ENCODE measurements at places on chromosomes 4 and X.

GRCh38 chrX:110584083-110584482 is 211.5 kb downstream of the CHRDL1 start:
- no peak for DNase-seq

DNA sequence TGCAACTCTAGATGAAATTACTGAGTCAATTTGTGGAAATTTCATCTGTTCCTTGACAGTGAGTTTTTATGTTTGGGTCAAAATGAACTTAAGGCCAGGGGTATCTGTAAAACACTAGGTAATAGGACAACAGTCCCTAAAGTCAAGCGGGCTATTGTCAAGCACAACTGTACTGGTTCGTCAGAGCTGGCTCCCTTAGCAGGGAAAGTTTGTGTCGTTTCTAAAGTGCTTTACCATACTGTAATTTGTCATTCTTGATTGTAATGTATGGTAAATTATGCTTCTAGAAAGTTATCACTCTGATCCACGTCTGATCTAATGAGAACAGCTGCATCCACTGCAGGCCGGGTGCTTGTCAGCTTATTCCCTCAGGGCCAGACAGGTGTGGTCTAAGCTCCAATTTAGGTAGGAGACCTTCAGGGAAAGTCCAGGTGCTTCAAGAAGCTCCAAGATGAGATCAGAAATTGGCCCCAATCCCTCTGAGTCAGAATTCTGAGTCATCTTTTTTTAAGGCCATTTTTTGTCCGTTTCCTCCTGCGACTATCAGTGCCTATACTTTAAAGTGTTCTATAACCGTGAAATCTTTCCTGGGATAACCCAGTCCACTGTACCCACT is 92.2 kb downstream of the PALLD start:
- DNase-seq = no peak

GRCh38 chr4:155161357-155161756 is 47.1 kb upstream of the NPY2R start:
- DNase-seq = no peak

DNA sequence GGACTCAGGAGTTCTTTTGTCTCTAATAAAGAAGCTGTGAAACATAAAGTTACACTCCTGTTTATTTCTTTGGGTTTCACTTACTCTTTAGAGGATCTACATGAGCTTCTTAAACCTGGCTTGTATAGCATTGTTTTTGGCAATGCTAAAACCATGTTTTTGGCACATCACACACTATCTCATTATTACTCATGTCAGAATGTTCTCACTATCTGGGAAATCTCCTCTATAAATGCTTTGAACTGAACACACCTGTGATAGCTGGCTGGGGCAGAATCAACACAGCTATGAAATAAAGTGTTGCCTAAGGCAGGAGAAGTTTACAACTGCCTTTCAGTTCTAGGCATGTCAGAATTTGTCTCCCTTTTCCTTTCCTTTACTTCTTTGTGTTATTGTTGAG is 52.6 kb downstream of the SULT1B1 start:
- DNase-seq = no peak

DNA sequence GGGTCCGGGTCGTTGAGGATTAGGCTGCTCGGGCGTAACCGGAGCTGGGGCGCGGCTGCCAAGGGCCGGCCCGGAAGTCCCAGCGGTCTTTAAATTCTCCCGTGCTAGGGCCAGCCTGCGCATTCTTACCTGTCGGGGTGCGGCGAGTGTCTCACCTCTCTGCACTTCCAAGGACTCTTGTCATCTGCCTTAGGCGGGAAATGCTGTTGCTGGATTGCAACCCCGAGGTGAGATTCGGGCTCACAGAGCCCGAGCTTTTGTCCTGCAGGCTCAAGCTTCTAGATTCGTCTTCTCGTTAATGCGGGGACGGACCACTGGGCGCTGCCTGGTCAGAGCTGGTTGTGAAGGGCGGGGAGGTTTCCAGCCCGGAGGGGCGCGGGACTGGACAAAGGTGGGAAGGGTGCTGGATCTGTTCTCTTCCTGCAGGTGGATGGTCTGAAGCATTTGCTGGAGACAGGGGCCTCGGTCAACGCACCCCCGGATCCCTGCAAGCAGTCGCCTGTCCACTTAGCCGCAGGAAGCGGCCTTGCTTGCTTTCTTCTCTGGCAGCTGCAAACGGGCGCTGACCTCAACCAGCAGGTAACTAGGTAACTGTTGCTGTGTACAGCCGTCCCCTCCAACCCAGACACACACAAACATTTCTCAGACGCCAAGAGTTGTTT is at the start of gene ANKRD37:
Gene ANKRD37, plus strand, starts transcription at position 118 of the 662 bp plus-strand sequence. Its CDS starts 83 bp downstream, at position 201.
- DNase-seq = no peak

DNA sequence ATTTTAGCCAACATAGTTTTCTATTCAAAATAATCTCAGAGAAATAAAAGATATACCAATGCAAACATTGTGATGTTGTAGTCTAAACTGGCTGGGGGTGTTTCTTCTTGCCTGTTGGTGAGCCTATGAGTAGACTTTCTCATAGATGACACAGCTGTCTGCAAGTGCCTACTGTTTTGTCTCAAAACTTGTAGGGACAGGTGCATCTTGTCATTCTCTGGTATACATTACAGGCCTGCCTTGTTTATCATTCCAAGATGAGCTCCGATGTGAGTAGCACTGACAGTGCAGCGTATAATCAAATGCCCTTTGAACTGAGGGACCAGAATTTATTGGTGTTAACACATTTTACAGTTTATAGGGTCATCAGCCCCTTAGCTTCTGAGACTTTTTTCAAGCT is 353.8 kb downstream of the PRDM5 start:
- DNase-seq = no peak

DNA sequence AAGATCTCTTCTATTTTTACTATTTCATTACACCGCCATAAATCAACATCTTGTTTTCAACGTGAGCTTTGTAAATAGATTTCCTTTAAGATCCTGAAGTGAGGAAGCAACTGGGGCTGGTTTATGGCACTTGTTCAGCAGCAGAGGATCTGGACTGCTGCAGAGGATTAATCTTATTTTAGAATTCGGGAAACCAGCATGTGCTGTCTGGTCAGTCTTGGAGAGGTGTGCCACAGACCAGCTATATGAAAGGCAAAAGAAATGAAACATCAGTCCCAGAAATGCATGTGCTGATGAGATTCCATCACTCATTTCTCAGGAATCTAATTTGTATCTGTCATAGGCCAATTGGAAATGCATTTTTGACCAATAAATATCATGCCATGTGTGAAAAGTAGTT is 23.4 kb downstream of the PRDM8 start:
- DNase-seq = no peak

GRCh38 chr4:168516841-168517240 is 20.0 kb downstream of the PALLD start:
- no peak for DNase-seq

DNA sequence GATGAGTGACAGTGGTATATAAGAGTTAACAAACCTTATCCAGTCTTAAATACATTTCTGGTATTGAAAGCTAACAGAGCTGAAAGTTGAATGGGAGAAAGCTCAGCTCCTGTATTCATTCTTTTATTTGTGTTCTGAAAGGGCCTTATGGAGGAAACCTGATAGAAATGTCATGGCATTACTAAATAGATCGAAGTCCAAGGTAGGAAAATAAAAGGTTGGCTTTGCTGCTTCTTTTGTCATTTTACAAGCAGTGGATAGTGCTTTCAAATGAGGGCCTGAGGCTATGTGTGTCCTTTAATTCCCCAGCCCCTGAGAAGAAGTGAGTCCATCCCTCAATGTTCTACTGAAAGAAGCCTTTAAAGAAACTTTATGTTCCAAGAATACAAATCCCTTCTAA is 974.3 kb upstream of the INTU start:
- DNase-seq = no peak

- no peak for DNase-seq
Measured at GRCh38 chrX:113275804-113276203, 435.2 kb upstream of the AMOT start.

- no peak for DNase-seq
Measured at GRCh38 chr4:11534623-11535302, 106.1 kb upstream of the HS3ST1 start.

GRCh38 chr4:37326852-37327251 is 82.3 kb downstream of the NWD2 start:
- DNase-seq = no peak

GRCh38 chr4:7662507-7662846 is 227.7 kb upstream of the PSAPL1 start:
- DNase-seq = no peak

DNA sequence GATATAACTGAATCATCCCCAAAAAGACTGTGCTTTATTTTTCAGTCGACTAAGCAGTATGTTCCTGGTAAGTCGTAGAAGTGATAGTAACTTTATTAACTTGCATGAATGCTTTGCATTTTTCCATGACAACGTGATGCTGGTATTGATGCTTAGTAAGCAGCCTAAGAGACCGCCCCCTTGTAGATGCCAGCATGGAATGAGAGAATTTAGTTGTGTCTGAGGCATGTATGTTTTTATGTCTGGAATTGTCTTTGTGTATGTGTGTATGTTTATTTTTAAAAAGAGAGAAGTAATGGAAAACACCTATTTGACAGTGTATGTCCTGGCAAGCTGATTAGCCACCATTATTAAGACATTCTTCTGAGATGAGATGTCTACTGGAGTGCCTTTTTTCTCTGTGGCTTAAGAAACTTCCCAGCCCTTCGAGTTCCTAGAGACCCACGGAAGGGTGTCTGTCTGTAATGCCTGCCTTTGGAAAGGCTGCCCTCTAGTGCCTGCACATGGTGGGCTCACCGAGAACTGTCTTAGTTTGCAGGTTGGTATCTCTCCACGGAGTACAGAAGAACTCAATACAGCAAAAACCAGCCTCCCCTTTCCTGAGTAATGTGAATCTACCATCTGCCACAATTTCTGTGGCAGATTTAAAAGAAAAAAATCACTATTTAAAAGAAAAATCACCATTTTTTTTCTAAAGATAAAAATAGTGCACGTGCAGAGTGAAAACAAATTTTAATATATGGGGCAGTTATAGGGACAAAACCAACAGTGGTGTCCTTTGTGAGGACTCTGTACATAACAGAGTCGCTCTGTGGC is 85.9 kb downstream of the AASDH start:
- peak; percentile 71 for DNase-seq

DNA sequence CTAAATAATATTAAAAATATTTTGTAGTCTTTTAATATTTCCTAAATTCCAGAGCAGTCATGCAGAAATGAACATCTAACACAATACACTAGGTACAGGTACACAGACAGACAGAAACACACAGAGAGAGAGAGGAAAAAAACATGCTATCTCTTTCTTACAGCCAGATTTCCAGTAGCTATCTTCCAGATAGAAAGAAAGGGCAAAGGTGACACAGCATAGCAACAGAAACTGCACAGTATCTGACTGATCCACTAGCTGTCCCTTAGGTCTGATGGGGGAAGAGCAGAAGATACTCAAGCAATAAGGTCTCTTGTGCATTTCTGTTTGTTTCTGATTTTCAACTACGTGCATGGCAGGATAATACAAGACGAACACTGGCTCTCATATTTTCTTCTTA is 7.8 kb downstream of the FBXW7 start:
- no peak for DNase-seq

GRCh38 chr4:112145326-112145789 is at the start of gene FAM241A:
FAM241A (plus strand) TSS chr4:112145454; CDS start chr4:112145581, 127 bp downstream.
- peak; percentile 18 for DNase-seq

DNA sequence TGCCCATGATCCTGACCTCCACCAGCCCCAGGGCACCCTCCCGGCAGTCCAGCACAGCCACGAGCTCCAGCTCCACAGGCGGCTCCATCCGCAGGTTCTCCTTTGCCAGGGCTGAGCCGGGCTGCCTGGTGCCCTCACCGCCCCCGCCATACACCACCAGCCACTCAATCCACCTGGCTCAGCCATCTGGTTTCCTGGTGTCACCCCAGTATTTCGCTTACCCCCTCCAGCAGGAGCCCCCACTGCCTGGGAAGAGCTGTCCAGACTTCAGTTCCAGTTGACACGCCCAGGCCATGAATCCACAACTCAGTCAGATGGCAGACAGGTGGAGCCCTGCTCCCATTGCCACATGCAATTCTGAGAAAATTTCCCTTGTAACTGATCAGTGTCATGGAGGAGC is 3.9 kb downstream of the SHISA3 start:
- DNase-seq = no peak

GRCh38 chr4:10196191-10196590 is 79.6 kb upstream of the WDR1 start:
- DNase-seq = no peak

DNA sequence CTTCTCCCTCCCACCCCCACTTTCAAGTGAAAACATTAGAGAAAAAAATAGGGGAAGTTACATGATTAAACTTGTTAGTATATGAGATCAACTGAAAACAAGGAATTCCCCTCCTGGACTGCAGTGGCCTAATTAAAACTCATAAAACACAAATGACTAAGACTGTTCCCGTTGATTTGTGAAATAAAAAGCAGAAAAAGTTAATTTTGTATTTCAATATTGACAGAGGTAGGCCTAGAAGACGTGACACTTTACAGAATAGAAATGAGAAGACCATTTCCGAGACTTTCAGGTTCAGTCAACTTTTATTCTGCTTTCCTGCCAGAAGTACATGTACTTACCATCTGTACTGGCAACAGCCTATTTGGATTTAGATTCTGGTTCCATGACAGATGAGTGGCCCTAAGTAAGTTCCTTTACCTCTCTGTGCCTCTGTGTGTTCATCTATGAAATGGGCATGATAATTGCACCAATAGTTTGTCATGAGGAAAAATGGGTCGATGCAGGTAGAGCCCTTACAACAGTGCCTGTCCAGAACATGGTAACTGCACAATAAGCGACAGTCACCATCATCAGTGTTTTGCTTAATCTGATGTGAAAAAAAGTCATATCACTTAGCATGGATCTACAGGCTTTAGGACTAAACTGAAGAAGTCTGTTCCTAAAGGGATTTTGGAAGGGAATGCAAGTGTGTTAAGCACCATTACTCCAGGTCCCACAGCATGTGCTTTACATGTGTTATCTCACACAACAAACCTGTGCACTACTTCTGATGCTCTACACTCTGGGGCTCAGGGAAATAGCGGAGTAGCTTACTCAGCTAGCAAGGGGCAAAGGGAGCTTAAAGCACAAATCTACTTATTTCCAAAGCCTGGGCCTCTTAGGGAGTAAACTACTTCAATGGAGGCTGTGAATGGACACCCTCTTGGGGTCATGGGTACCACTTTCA is 562.3 kb upstream of the DIPK2B start:
- DNase-seq = no peak

GRCh38 chr4:105843941-105844340 is 51.3 kb upstream of the NPNT start:
- DNase-seq = no peak

All from AG09309 (cell line).